Activated T-helper 1 cell treated with anti-CD3 and anti-CD28 coated beads, Interleukin-12 subunit alpha, Interleukin-12 subunit beta, Interleukin-2, Interleukin-4 antibody, amounts not matched to agents 30 ng/mL and 10 ng/mL and 1 ng/mL, durations not matched to agents 14 hours and 24 hours and 36 hours (primary cell): ENCODE measurements at places on chromosomes 7 and 10.

DNA sequence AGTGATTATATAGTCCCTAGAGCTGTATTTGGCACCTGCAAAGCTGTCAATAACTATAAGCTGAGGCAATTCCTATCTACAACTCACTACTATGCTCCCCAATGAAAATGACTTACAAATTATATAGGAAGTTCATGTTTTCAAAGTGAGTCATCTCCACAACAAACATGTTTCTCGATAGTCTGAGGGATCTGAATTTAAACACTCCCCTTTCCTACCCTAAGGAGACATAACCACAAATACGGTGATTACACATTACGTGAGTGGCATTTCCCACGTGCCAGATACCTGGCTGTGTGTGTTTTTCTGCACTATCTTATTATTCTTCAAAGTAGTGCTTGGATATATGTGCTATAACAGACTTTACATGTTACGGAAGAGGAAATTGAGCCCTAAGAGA is 122.5 kb upstream of the C1QL3 start:
- H3K27ac ChIP-seq: no peak overlapping the region
- DNase-seq: no peak
- no peaks in the 10 kb centered on the region for H3K27me3 ChIP-seq

- H3K27me3 ChIP-seq: no peaks in the 10 kb centered on the region
- DNase-seq: no peak
- no peak overlapping the region for H3K27ac ChIP-seq
- no peak overlapping the region for H3K4me3 ChIP-seq
These were observed 132.8 kb downstream of the SEMA3C start for GRCh38 chr7:80785961-80786536.

DNA sequence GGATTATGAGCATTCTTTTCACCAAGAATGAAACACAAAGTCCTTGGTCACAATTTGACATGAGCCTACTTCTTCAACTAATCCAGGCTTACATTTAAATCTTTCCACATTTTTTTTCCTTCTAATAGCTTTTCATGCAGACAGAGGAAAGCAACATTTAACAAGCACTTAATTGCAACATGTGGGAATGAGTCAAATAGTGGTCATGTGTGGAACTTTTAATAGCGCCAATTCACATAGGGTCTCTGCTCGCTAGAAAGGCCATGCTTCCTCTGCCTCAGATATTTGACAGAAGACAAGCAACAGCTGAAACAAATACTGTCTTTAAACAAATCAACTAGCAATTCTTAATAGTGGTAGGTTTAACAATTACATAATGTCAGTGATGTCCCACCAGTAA is 285.9 kb upstream of the ETV1 start:
- no peak overlapping the region for H3K27ac ChIP-seq
- no peaks in the 10 kb centered on the region for H3K27me3 ChIP-seq
- DNase-seq: no peak
- H3K4me1 ChIP-seq: no peaks in the 10 kb centered on the region

DNA sequence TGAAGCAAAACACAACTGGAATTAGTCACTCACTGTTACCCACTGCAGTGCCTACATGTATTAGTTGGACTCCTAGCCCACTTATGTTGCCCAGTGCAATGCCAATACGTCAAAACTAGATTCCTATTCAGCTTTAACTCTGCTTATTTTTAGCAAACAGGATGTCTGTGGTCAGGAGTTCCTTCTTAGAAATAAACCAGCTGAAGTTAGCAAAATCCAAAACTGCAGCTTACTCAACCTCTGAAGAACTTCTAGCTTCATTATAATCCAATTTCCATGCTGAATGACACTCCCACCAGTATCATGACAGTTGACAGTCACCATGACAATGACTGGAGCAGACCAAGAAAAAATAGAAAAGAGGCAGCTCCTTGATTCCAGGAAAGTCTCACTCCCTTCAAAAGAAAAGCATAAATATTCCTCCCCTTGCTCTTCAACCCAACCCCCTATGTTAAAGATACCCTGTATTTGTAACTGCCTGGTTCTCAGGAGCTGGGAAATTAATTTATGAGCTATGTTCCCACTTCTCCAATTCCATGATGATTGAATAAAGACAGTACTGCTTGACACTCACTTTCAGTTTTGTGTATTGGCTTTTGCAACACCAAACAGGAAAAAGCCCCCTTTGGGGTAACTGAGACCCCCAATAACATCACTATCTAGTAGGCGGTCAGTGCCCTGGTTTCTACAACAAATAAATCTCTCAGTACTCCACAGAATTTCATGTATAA is 327.4 kb downstream of the SORCS1 start:
- H3K36me3 ChIP-seq: no peaks in the 10 kb centered on the region
- no peak for DNase-seq
- peaks cover 12% of the 10 kb centered on the region for H3K4me1 ChIP-seq
- no peak overlapping the region for H3K4me3 ChIP-seq

- no peak for DNase-seq
- no peaks in the 10 kb centered on the region for H3K27me3 ChIP-seq
- H3K4me3 ChIP-seq: no peak overlapping the region
- no peaks in the 10 kb centered on the region for H3K36me3 ChIP-seq
- H3K4me1 ChIP-seq: no peaks in the 10 kb centered on the region
These were observed 790.3 kb downstream of the GRM8 start for GRCh38 chr7:126462405-126462804.
